ENCODE measurements at places on chromosomes 6 and 20.

GRCh38 chr6:160274871-160275510 lies 16.4 kb upstream of the SLC22A2 start:
- DNase-seq: no peak

DNA sequence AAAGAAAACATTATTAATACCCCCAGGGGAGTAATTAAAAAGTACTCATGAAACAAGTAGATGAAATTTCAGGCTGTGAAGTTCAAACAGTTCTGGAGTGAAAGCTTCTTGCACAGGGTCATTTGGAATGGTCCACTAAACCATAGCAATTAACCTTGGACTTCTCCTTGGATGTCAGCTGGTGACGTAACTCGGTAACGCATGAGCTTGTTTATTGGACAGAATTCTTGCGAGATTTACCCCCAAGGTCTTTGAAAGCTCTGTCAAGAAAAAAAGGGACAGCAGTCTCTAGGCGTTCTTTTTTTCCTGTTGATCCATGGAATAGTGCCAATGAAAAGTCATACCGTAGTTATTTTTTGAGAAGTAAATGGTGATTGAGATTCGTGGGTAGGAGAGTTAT lies 2.2 kb downstream of the CD83 start:
- DNase-seq: no peak

- DNase-seq: no peak
Measured at GRCh38 chr6:20708367-20709124, 174.3 kb downstream of the CDKAL1 start.

- no peak for DNase-seq
Measured at GRCh38 chr6:25670208-25670607, 18.2 kb downstream of the SCGN start.

DNA sequence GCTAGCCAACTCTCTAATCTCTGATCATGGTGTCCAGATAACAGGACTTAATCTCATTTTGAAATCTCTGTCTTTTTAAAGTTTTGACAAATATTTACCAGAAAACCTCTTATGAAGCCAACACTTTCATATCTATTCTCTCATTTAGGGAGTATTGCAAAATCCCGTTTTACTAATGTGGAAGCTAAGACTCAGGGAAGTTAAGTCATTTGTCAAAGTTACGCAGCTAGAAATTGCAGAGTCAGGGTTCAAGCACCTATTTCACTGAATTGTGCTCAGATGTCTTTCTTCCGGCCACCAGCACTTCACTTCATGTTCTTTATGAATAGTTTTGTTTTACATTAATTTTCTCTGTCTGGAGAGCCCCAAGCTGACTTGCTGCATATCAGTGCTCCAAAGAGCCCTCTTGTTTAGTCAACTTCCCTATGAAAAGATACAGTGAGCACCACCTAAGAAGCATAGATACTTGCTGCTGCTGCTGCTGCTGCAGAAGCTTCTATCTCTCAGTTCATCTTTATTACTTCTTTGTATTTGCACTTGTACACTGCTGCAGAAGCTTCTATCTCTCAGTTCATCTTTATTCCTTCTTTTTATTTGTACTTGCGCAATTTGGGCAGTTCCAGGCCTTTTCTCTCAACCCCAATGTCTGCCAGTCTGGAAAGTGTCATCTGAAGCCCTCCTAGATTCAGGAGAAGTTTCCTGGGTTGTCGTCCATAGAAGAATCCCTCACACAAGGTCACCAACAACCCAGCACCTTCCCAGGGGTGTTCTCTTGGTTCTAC lies 329.7 kb downstream of the MAFB start:
- no peak for DNase-seq

Data from stimulated activated naive CD4-positive, alpha-beta T cell (primary cell).